AG08395 (cell line): ENCODE measurements at places on chromosomes 16 and 17.

GRCh38 chr17:66367107-66367506, 64.7 kb downstream of the PRKCA start:
- DNase-seq = no peak

GRCh38 chr16:25064937-25065336, 46.6 kb upstream of the LCMT1 start:
- DNase-seq = no peak

GRCh38 chr17:80123791-80124190, 22.4 kb downstream of the GAA start:
- peak; percentile 51 for DNase-seq

DNA sequence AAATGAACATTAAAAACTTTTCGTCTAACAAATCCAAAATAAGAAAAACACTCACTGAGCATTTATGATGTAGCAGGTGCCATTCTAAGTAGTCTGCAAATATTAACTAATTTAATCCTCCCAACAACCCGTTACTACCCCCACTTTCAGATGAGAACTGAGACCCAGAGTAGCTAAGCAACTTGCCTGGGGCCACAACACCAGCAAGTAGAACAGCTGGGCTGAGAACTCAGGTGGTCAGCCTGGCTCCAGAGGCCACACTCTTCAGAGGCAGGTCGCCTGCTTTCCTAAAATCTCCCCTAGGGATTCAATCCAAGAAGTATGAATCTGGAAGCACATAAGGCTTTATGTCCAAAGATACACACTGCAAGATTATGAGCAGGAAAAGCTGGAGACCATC, 6.2 kb downstream of the MBTPS1 start:
- DNase-seq = no peak

GRCh38 chr16:24980077-24980793, 34.9 kb downstream of the ARHGAP17 start:
- no peak for DNase-seq

DNA sequence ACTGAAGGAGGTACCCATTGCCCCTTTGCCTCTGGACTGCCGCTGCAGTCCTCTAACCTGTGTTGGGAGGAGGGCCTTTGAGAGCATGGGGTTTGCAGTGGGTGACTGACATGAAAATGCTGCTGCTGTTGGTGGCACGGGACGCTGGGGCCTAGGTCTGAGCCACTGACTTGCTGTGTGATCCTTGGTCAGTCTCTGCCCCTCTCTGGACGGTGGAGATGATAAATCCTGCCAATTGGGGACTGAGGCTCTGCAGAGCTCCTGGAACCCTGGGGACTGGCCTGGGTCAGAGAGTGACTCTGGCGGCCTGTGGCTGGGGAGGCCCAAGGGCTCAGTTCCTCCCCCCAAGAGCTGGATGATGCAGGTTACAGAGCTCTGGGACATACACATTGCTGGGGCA, 6.1 kb upstream of the PYDC1 start:
- no peak for DNase-seq

- DNase-seq = no peak
Measured at GRCh38 chr17:52048137-52048898, 110.2 kb downstream of the CA10 start.

DNA sequence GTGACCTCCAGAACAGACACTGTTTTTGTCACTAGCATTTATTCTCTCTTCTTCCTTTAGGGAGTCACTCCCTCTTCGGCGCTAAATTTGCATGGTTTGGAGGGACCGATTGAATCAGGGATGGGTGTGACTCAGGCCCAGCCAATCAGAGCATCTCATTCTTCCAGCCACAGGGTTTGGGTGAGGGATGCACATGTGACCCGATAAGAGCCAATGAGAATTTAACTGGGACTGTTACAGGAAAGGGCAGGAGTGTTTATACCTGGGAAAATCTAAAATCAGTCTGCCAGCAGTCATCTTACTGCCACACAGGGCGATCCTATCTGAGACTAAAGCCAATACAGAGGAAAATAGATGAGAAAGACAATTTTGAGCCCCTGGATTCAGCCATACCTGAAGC, 351.2 kb upstream of the ERCC4 start:
- DNase-seq = no peak

DNA sequence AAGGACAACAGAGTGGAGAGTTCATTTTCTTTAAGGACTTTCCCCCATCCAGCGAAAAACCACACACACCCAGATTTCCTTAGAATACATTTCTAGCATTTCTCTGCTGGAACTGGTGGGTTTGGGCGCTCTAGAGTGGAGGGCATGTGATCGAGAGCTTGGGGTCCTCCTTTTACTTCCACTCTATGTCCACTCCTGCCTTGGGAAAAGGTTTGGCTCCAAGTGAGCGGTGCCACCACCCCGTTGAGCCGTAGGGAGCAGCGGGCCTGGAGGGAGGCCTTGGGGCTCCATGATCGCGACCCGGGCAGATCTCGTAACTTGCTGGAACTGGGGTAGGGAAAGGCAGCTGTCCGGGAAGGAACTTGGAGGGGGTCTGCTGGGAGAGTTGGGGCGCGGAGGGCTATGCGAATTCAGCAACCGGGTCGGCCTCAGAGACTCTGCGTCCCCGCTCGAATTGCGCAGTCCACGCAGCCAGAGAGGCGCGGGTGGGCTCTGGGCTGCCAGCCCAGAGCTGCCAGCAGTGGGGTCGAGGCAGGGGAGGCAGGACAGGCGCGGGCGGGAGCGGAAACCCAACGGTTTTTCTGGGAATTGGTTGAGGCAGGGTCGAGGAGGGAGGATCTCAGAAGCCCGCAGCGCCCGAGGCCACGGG, 2.3 kb downstream of the DLX4 start:
- no peak for DNase-seq

DNA sequence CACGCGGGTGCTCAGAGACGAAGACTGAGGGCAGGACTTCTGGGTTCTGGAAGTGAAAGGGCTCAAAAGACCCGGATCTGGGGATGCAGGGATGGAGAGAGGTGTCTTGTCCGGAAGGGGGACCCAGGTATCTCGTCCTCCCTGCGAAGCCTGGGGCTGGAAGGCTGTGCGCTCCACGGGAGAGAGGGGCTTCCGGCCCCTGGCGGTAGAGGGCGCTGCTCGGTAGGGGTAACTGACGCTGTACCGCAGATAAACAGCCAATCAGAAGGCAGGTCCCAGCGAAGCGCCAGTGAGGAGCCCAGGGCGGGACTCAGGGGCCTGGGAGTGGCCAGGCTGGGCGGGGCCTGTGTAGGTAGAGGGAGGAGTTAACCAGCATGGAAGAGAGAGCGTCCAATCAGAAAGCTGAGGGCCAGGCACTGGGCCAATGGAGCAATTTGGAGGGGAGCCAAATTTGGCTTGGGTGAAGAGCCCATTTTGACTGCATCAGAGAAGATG, 804 bp downstream of the TGFB1I1 start:
- peak; percentile 98 for DNase-seq

DNA sequence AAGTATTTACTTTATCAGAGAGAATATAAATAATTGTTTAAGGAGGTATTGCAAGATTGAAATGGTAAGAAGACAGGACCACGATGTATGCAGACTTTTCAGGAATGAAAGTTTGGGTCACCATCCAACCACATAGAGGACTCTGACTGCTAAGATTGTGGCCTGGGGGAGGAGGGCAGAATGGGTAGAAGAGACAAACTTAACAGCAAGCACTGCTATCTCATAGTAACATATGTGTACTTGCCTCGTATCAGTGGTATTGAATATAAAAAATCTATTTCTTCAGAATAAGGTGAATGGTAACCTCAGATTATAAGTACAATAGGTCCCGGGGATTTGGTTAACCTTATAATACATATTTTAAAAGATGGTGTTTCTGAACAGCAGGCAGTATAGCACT, 5.8 kb downstream of the KRT10 start:
- DNase-seq = no peak

- DNase-seq = peak; percentile 46
Measured at GRCh38 chr17:50865060-50865867, 890 bp downstream of the TOB1 start.

- DNase-seq = no peak
Measured at GRCh38 chr16:66099306-66099705, 267.2 kb upstream of the CDH5 start.

DNA sequence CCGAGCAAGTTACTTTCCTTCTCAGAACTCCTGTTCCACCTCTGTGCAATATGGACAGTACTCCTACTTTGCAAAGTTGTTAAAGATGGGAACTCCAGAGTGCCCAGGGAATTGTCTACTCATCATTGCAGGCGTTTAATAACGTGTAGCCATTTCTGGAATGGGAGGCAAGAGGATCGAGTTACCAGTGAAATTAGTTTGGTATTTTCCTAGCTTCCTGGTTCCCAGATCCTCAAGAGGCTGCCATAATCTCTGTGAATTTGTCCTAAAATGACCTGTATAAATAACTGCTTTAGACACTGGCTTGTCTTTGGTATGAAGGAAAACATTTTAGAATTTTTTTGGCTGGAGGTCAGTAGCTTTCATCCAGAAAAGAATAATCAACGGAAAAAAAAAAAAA, 27.7 kb downstream of the WWOX start:
- DNase-seq = peak; percentile 38

DNA sequence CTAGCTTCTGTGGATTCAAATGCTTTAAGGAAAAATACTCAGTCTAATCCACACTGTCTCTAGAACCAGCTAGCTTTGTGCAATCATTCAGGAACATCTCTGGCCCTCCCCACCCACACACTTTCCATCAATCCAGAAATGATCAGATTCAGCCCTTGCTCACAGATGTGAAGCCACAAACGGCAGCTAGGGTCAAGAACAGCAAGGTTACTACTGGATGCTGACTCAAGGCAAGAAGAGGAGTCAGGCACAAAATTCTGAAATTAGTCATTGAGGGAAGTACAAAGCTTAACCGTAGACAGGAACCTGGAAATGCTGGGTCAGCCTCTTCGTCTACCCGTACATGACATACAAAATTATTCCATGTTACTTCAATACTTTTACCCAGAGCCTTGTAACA, 174.6 kb downstream of the CDH13 start:
- no peak for DNase-seq

- no peak for DNase-seq
Measured at GRCh38 chr17:74686761-74687160, 26.0 kb downstream of the CD300LF start.

- no peak for DNase-seq
Measured at GRCh38 chr17:28574526-28574925, 2.2 kb downstream of the ALDOC start.

DNA sequence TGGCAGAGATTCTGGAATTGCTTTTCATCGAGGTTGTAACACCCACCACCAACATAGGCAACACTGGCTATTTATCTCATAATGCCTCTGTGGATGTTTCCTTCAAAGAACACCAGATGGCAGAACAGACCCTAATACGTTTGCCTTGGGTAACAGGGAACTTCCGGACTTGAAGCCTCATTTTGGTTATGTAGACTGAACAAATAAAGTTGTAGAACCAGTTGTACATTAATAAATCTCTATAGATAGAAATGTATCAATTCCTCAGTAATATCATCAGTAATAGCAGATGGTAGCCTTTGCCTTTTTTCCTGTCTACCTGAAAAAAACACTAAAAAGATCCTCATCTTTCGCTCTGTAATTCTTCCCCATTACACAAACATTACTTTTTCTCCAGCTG, 25.9 kb upstream of the APOH start:
- peak; percentile 70 for DNase-seq

- DNase-seq = no peak
Measured at GRCh38 chr17:32722733-32723132, 154.2 kb downstream of the MYO1D start.

GRCh38 chr17:30378241-30378824, 394 bp upstream of the CPD start:
- DNase-seq = peak; percentile 8

DNA sequence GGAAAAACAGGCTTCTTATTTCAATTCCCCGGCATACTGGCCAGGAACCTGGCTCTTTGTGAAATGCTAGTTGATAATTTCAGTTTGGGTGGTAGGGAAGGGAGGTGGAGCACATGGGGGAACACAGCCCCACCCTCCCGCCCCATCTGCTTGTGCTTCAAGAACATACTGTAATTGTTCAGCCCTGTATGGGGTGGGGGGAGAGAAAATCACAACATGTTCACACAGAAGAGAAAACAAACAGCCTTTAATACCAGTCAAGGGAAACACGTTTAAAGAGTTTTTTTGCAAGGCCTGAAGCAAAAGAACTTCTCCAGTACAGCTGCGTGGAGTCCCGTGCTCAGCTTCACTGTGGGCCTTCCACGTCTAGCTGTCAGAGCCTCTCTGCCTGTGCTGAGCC, 59.7 kb downstream of the SHISA6 start:
- DNase-seq = no peak

- no peak for DNase-seq
Measured at GRCh38 chr17:63716426-63716825, 16.5 kb upstream of the LIMD2 start.

DNA sequence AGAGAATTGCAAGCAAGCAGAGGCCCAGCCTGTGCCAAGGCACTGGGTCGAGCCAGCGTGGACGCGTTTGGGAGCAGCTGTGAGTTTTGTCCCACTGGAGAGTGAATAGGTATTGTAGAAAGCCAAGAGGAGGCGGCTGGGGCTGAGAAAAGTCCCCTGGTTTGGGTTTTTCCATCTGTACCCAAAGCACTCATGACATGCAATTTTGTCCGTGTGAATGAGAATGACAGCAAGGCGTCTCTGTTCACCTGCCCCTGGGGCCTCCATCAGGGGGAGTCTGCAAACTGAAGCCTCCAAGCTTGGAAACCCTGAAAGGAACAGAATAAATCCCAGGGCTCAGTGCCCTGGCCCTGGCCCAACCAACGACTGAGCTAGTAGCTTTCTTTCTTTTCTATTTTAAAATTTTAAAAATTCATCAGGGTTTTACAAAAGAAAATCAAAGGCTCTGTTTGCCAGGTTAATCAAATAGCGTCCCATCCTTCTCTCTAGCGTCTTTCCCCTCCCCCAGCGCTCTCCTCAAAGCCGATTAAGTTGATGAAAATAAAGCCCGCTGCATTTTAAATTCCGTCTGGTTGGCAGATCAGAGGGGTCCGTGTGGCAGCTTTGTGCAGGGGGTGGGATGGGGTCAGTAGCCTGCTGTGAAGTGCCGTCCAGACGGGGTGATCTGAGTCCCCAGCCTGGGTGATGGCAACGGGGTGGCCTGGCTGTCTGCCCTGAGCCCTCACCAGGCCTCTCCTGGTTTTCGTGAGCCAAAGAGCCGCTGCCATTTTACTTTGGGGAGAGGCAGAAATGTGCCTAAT, 171.0 kb downstream of the KATNIP start:
- DNase-seq = no peak

- no peak for DNase-seq
Measured at GRCh38 chr16:57042157-57043111, 49.9 kb upstream of the CPNE2 start.

GRCh38 chr17:74770498-74771318, 5.4 kb downstream of the NAT9 start:
- DNase-seq = peak; percentile 50

DNA sequence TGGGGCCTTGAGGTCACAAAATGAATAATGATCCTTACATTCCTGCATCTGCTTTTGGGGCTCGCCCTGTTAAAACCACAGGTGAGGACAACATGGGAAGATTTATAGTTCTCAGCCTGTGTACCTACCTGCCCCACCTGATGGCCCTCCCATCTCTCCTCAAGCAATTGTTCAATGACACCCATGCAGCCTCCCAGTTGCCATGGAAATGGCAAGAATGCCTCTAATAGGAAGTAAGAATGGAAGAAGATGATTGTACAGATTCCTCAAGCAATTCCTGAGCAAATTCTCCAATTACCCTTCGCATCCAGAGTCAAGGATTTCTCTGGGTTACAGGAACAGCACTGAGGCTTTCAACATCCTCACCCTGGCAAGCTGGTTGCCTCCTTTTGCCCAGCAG, 78.6 kb upstream of the CCL2 start:
- DNase-seq = no peak
